ENCODE measurements at places on chromosomes 7 and 10. TPM values are rescaled to one million over a fixed set of nuclear protein-coding genes. Genes with fewer than 3 reads are reported as not detected.

DNA sequence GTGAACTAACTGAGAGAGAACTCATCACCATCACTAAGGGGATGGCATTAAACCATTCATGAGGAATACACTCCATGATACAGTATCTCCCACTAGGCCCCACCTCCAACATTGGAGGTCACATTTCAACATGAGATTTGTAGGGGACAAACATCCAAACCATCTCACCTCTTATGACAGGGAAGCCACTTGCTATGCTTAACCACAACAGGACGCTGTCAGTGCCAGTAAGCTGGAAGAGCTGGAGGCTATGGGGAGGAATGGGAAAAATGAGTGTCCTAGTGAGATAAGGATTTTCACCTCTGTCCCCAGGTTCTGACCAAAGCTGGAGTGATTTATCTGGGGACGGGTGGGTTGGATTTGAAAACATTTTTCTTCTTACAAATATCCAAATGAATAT is 17.6 kb downstream of the PLCE1 start:
- DNase-seq = no peak

GRCh38 chr10:42864575-42864974 is 82.0 kb downstream of the BMS1 start:
- DNase-seq = no peak

DNA sequence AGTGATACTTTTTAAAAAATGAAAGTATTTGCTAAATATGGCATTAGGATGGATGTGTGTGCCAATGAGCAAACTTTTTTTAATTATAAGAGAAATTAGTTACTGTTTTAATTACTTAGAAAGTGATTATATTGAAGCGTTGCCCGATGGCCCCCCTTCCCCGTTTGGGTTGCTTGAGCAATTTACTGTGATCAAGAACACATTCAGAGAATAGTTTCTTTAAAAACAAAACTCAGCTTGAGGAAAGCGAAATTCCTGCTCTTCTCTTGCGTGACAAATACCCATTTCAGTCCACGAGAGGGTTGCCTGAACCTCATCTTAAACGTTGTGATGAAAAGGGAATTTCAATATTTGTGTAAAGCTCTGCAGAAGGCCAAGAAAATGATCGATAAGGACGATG is 234.1 kb downstream of the GATA3 start:
- DNase-seq = no peak

DNA sequence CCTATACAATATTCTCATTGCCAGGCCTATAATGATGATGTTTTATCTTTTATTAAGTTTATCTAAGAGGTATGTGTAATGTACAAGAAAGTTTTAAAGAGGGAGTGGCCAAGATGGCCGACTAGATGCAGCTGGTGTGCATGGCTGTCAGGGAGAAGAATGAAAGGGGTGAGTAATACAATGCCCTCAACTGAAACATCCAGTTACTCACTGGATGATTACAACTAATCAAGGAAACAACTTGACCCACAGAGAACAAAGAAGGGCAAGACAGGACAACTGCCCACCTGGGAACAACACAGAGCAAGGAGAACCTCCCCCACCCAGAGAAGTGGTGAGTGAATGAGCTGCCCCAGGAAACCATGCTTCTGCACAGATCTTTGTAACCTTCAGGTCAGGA is 880.0 kb upstream of the LRRTM3 start:
- DNase-seq = no peak

GRCh38 chr10:132836248-132836831 is 50.4 kb upstream of the NKX6-2 start:
- DNase-seq = peak; percentile 93

GRCh38 chr10:33684211-33684611 is 349.7 kb upstream of the NRP1 start:
- DNase-seq = no peak

- DNase-seq = no peak
Observed at GRCh38 chr7:95335093-95335492, 10.8 kb upstream of the PON1 start.

GRCh38 chr7:85508642-85509410 is 322.0 kb upstream of the SEMA3D start:
- DNase-seq = no peak

DNA sequence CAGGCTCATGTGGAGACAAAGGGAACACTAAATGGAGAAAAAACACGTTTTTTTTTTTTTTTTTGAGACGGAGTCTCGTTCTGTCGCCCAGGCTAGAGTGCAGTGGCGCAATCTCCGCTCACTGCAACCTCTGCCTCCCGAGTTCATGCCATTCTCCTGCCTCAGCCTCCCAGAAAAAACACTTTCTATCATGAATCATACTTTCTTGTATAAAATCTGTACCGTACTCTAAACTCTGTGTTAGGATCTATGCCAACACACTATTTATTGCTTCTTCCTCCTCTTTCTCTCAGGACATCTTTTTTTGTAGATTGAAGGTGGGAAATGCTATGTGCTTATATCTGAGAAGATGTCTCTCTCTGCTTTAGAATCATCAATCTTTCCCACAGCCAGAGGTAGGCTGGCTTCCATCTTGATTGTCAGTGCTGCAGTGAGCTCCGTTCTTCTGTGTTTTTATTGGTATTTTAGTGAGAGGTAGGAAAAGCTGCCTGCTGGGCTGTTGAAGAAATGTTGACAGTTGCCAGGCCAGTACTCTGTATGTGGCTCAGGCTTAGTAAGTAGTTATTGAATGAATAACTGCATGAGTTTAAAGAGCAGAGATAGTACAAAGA is 101.1 kb downstream of the GPR85 start:
- no peak for DNase-seq

DNA sequence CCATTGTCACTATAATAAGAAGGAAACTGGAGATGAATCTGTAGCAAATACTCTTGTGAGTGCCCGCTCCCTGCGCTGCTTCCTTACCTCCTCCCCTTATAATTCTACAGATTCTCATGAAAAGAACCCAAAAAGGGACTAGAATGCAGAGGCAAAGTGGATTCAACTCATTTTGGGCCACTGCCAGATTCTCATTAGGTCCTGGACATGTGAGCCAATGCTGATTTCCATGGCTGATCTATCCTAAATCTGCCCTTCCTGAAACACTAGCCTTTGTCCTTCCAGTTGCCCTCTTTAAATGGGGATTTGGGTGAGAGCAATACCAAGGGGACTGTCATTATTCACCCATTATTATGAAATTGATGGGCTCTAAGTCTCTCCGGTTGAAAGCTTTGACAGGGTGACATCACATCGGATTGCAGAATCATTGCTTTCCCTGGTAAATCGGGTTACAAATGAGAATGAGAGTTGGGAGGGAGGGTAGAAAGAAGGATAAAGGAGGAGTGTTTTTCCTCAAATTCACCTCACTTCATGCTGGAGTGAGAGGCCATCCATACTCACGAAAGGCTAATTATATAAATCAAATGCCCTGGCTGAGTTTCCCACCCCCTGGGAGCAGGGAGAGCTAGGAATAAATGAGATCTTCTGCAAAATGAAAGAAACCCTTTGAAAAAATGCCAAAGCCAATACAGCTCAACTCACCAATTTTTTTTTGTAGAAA is 37.5 kb downstream of the PTN start:
- DNase-seq = no peak

DNA sequence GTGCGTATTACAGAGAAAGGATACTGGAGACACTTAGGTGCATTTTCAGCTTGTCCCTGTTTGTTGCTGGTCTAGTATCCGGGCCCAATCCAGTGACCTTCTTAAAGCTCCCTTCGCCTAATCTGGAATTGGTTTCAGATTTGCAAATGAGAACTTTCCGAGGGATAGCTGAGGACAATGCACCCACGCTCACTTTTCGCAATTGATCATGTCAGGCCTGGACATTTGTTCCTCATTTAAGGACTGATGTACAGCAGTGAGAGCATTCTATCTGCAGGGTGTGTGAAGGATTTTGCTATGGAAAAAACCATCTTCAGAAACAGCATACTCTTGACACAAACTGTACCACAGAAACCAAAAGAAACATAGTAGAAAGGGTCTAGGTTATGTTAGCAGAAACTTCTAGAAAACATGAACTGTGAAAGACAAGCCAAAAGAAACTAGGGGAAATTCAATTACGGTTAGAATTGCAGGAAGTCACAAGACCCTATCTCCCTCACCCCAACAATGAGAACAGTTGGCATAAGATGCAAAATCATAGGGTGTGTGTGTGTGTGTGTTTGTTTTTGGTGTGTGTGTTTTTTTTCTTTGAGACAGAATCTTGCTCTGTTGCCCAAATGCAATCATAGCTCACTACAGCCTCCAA is 331.1 kb downstream of the CALN1 start:
- no peak for DNase-seq

GRCh38 chr10:126126866-126127265 is 230.5 kb downstream of the FANK1 start:
- DNase-seq = no peak

DNA sequence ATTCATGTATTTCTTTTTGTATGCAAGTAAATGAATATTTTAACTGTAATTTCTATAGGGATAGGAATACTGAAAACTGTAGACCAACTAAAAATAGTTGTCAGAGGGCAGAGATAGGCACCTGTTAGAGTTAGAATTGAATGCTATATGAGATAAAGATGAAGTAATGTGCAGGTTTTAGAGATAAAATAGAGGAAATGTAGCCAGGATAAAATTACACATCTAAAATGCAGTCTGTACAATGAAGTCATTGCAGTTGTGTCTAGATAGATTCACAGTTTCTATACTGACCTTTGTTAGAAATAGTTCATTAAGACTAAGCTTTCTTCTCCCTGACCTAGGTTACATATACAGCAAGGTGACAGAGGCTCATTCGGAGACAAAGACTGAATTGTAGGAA is 46.2 kb downstream of the SMNDC1 start:
- DNase-seq = no peak

GRCh38 chr10:25725917-25726716 is 207.9 kb upstream of the MYO3A start:
- DNase-seq = no peak

DNA sequence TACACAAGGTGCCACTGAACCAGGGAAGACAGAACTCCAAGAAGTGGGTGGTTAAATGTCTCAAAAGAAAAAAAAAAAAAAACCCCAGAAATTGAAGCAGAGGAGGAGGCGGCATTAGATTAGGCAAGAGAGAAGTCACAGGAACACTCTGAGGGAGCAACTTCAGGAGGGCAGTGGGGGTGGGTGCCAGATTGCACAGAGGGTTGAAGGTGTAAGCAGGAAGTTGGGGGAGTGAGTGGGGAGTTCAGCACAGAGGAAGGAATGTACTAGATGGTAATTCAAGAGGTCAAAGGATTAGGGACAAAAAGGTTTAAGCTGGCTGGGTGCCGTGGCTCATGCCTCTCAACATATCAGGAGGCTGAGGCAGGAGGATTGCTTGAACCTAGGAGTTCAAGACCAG is 110.0 kb upstream of the PDLIM1 start:
- DNase-seq = no peak

- DNase-seq = peak; percentile 39
Observed at GRCh38 chr7:55786901-55787300, 75.7 kb downstream of the SEPTIN14 start.

GRCh38 chr7:47893721-47894365 is 54.4 kb downstream of the PKD1L1 start:
- no peak for DNase-seq

Gene OR2A12
- total RNA-seq = not detected

Gene LMOD2
- total RNA-seq = not detected

Gene ADRA2A
- total RNA-seq = 0.17 TPM

Gene GSTO2
- 0.28 TPM for total RNA-seq

Gene FAM185A
- 7.5 TPM for total RNA-seq

Gene MACROH2A2
- total RNA-seq = 22.9 TPM

Gene PRKAR2B
- total RNA-seq = 0.87 TPM

Gene GPR15LG
- not detected for total RNA-seq

Gene NAT16
- not detected for total RNA-seq

Gene CCDC7
- 10.2 TPM for total RNA-seq
